Left lung (tissue), 14 donors: ENCODE measurements at places on chromosomes 2 and 18. TPM values are rescaled to one million over a fixed set of nuclear protein-coding genes. Genes with fewer than 3 reads are reported as not detected.

DNA sequence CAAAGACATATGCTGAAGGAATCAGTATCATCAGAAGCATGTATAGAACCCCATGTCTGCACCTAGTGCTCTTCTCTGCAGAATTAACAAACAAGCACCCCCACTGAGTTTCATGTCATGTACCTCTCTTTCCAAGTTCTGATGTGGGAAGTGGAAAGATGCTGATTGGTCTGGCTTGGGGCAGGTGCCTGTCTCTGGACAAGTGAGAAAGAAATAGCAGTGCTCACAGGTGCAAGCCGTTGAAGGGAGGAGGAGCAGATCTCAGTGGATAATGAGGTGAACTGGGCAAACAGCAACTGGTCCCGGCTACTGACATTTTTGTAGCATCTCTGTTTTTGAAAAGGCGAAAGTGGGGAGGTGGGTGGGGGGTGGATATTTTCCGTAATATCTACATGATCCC is 17.5 kb upstream of the ACVR1 start:
- no peak for DNase-seq

GRCh38 chr18:45837283-45838070 is 12.0 kb downstream of the SIGLEC15 start:
- no peak for DNase-seq

The STARD6 gene
- not detected for total RNA-seq

The PEX13 gene
- total RNA-seq: 25.5 TPM

- peak; percentile 74 for DNase-seq
These were observed 335.0 kb downstream of the CBLN2 start for GRCh38 chr18:72208920-72209676.

DNA sequence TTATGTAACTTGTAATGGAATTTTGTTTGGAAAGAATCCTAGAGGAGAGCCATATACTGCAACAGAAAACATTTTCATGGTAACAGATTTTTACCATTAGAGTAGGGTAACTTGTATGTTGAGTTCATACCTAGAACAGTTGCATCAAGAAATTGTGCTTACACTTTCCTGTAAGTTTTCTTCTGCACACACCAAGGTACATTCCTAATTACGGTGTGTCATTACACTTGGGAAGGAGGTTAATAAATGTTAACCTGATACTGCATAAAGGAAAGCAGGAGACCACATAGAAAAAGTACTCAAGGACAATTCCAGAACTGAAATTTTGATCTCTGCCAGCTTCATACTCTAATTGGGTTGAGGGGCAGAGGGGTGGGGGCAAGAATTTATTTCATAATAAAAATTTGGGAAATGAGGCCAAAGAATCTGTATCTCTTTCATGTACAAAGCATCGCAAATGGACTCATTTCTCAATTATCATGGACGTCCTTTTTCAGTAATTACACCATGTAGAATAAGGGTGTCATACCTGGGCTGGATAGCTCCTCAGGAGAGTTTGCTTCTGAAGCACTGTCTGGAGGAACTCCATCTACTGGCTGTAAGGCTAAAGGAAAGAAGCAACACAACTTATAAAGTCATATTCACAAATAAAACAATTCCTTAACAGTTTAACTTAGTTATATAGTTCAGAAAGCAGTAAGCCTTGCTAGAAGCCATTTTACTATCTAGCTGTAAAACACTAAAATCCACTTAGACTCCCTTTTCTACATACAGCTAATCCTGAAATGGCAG is 82.8 kb upstream of the GRB14 start:
- DNase-seq: no peak

DNA sequence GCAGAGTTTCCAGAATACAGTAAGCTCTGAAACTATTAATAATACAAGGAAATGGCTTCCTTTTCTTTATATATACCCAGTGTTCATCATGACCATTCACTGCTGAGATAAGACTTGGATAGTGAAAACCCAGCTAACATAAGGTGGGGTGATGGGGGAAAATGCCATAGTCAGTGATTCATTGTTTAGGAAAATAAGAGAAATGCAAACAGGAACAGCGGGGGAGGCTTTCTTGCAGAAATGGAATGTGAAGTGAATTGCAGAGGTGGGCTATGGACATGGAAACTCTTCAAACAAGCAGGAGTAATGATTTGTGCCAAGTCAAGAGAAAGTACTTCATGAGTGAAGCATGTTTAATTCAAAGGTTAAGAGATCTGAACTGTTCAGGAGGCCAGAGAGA is 519.4 kb downstream of the TDRD15 start:
- DNase-seq: no peak

- no peak for DNase-seq
These were observed 543.2 kb downstream of the DCDC2C start for GRCh38 chr2:4246364-4247131.

DNA sequence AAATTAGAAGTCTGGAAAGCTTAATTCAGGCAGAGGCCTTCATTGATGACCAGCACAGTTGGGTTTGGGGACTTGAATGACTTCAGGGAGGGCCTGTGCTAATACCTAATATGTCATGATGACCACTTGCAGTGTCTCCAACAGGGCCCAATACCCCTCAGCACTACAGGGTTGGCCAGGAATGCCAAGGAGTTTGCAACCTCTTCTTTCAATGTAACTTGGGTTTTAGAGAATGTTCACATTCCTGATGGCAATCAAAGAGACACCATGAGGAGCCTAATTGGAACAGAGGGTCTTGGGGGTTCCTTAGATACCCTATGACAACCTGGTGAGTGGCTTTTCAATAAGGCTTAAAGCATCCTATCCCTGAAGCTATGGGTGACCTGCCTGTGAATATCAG is 52.4 kb upstream of the ST8SIA3 start:
- no peak for DNase-seq

- no peak for DNase-seq
These were observed 627.4 kb downstream of the FBXO15 start for GRCh38 chr18:73520229-73520628.

DNA sequence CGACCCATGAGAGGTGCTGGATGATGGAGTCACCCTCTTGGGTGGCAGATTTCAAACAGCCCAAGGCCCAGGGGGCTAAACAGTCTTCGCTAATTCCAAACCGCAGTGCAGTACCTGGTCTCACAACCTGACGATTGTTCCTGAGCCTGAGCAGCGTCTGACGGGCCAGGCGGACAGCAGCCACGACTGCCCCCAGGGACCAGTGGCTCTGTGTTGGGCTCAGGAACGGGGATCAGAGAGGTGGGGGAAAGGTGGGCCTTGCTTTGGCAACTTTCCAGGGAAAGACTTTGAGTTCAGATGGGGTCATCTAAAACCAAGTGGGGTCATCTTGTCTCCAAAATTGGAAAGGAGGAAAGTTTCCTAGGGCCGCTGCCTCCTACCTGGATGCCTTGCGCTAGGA is 492 bp downstream of the COLEC11 start:
- DNase-seq: no peak

The CCL20 gene
- 1.9 TPM for total RNA-seq

DNA sequence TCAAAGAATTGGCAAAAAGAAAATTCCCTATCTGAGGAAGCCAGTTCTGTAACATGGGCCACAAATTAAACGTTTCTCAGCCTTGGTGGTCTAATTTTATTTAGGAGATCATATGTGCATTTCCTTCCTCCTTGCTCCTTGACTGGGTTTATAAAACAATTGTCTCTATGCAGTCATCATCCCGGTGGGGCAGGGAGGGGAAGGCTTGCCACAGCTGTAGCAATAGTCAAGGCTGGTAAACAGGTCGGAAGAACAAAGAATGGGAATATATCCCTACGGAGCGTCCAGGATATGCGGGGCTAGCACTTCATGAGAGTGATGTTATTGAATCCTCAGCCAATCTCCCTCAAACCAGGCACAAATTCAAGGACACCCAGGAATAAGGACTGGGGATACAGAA is 143.8 kb downstream of the RNF152 start:
- no peak for DNase-seq

DNA sequence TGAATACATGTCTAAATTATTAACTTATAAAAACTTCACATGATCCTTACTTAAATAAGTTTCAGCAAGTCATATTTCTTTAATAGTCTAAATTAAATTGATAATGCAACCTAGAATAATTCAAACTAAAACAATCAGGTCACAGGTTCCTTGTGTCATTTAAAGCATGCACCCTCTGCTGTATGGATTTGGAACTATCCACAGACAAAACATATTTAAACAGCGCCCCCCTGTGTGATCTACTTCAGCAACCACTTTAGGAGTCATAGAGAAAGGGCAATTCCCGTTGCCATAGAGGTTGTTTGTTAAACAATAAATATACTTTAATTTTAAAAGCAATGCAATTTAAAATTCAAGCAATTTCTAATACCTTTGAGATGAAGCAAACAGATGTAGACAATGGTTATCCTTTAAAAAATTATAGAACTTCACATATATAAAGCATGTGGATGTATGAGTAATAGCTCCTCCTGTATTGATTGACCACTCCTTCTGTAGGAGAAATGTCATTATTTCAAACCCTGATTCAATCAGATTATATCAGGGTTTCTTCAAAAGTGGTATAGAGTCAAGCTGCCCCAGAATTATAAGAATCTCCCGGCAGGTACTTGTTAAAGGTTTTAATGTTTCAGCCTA is 21.2 kb downstream of the GRB14 start:
- peak; percentile 51 for DNase-seq

- DNase-seq: no peak
These were observed 43.3 kb downstream of the SNED1 start for GRCh38 chr2:241041589-241042158.

The ALKAL2 gene
- 3.1 TPM for total RNA-seq

DNA sequence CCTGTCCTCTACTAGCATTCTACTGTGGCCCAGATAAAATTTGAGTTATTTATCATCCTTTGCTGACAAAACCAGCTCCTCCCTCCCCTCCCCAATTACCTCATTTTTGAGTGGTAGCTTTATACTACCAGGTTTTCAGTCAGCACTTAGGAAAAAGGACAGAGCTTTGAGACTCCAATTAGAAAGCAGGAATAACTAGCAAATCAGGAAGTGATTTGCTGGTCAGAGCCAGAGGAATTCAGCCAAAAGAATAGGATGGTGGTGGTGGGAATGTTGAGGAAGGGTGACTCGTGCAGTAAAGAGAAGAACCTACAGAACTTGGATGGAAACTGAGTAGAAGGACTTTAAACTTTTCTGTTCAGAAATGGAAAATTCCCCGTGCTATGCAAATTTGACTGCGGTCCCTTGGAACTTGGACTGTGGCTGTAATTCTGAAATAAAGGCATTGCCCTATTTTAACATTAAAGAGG is 3.7 kb downstream of the MYL12B start:
- DNase-seq: no peak

- no peak for DNase-seq
These were observed 129.7 kb downstream of the PHLPP1 start for GRCh38 chr18:62844850-62845643.

The PROM2 gene
- 5.6 TPM for total RNA-seq

DNA sequence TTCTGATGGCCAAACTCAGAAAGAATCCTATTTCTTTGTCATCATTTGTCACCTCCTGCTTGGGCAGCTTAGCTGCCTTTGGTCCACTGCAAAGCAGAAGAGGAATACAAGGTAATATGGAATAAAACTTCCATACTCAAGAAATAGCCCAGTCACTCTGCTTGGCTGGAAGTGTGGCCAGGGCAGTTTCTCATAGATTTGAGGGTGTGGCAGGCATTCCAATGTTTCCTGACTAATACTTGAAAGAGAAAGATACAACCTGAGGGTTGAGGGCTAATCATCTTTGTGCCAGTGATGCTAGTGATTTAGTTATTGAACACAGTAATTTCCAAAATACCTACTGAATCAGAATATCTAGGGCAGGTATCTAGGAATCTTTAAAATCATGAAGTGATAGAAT is 83.1 kb downstream of the FAM161A start:
- DNase-seq: no peak
